ENCODE measurements at places on chromosomes 12 and 14.

DNA sequence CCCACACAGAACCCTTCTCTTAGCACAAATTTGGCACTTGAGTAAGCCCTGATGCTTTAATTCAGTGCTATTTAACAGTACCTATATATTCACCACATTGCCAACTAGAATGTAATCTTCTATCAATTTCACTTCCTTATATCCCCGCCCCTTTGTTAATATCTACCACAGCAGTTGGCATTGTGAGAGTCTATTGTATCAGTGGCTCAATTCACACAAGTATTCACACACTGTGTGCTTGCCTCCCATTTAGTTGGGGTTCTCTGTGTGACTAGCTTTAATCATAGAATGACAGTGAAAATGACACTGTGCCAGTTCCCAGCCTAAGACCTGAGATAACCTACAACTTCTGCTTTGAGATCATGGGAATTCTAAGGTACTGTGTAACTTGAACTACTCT is 103.1 kb downstream of the SEC23A start:
- no peak for DNase-seq

DNA sequence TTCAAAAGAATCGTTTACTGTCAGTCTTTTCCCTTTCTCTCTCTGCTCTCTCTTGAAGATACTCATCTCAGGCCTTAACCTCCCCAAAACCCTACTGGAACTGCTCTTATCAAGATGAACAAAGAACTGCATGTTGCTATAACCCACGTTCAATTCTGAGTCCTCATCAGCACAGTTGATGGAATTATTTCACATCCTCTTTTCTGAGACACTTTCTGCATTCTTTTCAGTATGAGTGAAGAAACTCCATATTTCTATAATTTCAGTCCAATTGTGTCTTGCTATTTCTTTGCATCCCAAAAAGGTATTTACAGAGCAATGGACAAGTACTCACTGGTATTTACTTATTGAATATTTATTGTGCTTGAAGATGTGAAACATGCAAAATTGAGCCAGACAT is 160.1 kb upstream of the CPNE8 start:
- DNase-seq = no peak

- DNase-seq = no peak
These were observed 13.0 kb upstream of the DIABLO start for GRCh38 chr12:122238861-122239260.

- DNase-seq = no peak
These were observed 300.9 kb downstream of the CACNA1C start for GRCh38 chr12:2353691-2354090.

GRCh38 chr12:57454566-57455373 is at the start of gene INHBE:
INHBE (plus strand) TSS chr12:57455307; CDS start chr12:57455537, 230 bp downstream.
- DNase-seq = peak; percentile 94

DNA sequence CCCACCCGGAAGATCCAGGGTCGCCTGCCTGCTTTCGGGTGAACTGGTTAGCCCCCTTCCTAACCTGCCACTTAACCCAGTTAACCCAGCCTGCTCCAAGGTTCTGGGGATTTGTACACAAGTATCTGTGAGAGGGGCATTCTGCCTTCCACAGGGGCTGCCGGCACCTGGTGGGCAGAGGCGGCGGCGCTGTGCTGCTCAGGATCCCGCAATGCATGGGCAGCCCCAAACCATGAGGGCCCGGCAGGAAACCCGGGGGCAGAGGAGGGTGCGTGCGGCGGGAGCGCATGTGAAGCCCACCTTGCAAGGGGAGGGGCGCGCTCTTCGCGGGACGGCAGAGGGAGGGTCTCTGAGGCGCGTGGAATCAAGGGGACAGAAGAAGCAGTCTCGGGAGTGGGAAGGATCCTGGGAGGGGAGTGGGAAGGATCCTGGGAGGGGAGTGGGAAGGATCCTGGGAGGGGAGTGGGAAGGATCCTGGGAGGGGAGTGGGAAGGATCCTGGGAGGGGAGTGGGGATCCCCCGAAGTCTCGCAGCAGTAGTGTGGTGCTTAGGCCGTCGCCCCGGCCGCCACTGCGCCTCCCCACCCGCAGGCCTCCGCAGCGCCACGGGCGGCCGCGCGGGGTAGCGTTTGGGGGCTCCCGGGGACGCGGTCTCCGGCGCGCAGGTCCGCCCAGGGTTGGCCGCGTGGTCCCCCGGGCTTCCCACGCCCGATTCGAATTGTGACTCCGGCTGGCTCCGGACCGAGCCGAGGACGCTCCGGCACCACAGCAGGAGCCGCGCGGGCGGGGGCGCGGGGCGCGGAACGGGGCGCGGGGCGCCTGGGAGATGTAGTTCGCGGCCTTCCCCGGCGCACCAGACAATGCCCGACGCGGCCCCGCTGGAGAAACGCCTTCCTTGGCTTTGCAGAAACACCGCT is 4.9 kb upstream of the MTA1 start:
- DNase-seq = peak; percentile 36

GRCh38 chr14:104732355-104732804 is 8.4 kb downstream of the ADSS1 start:
- DNase-seq = no peak

DNA sequence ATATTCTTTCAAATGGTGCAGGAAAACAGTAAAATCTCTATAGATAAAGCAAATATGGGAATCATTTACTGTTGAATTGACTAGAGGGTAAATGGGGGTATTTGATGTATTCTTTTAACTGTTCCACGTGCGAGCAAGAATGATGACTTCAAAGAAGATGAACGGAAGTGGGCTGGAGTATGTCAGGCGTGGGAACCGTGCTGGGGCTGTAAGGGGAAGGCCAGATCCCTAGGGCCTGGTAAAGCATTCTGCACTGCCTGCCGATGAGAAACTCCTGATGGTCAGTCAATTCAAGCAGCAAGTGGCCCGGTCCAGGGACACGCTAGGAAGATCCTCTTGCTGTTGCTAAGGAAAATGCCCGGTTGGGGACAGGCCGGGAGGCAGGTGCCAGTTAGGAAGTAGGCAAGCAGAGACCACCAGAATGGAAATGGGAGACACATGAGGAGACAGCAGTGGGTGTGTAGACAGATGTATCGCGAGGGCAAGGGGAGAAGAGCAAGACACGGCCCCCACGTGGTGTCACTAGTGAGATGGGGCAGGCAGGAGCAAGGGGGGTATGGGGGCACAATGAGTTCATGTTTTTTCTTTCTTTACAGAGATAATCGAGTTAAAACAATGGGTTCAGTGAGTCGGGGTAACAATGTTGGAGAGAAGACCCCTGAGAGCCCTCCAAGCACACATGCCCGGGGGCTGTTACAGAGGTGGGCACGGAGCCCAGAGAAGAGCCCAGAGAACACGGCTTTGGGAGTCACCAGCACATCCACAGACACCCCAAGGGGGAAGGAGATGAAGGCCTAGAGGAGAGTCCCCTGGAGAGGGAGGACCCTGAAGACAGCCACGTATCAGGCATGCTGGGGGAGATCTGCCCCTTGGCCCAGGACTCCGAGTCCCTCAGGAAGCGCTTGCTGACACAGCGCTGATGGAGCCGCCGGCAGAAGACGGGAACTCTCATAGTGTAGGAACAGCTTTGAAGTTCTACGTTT is 37.2 kb downstream of the FBXO21 start:
- DNase-seq = no peak

DNA sequence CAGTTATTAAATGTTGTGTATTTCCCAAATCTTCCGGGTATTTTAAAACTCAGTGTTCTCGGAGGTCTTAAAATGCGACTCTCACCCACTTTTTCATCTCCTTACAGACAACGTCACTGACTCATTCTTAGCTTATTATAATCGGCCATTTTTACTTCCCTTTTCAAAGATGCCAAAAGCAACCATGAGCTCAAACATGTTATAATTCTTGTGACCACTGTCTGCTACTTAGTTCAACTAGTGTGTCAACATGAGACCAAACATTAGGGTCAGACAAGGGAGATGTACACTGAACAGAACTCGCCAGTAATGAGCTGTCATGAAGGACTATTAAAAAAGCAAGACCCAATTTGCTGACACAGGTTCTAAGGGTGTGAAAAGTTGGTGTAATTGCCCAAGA is 4.2 kb upstream of the GRIP1 start:
- DNase-seq = no peak

- DNase-seq = no peak
These were observed 41.5 kb downstream of the RERG start for GRCh38 chr12:15179672-15180071.

DNA sequence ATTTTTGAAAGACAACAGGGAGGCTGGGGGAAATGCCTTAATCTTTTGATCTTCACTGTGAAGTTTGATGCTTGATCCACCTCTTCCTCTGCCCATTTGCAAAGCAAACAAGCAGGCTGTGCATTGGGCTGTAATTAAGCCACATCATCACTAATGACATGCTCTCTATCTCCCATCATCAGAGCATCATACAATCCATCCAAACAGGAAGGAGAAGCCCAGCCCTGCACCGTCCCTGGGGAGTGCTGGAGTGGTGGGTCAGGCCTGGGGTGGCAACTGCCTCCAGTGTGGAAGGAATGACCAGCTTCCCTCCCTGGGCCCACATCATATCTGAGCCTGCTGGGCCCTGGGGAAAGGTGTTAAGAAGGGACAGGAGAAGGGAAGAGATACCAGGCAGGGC is 6.9 kb upstream of the KRT74 start:
- no peak for DNase-seq

DNA sequence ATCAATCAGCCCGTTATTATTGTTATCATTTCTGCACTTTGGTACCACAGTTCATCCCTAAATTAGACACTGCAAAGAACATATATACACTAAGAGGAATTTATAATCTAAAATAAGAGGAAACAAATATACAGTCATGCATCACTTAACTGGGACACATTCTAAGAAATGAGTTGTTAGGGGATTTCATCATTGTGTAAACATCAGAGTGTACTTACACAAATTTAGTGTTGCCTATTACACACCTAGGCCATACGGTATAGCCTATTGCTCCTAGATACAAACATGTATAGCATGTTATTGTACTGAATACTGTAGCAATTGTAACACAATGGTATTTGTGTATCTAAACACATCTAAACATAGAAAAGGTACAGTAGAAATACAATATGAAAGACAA is 190.5 kb downstream of the BMP4 start:
- no peak for DNase-seq

DNA sequence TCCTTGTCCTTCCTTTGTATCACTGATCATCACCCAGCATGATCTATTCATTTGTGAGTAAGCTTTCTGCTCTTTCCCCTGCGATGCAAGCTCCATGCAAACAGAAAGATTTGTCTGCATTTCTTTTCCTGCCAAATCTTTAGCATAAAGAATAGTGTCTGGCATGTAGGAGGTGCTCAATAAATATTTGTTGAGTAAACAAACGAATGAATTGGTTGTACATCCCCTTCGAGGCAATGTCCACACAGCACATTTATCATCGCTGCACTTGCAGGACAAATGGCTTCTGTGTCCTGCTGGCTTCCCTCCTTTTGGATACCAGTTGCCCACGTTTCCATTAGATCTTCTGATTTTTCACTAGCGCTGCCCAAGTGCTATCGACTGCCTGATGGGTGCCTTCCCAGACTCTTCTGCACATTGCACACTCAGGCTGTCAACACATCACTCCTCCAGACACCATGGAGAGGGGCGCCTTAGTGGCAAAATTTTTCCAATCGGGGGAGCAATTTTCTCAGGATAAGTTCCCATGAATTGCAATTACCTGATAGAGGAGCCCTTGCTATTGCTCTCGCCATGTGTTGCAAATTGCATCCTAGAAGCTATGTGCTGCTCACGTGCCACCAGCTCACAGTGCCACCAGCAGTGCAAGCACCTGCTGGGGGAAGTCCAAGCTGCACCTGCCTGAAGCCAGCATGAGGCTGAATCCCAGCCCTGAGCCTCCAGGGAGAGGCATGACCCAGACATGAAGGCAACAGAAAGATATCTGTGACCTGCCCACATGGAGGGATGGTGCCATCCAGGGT is 206.6 kb downstream of the KIF26A start:
- no peak for DNase-seq

GRCh38 chr12:102484017-102484416 is 3.7 kb upstream of the IGF1 start:
- no peak for DNase-seq
